ENCODE measurements at places on chromosomes 7 and 10. TPM values are rescaled to one million over a fixed set of nuclear protein-coding genes. Genes with fewer than 3 reads are reported as not detected.

DNA sequence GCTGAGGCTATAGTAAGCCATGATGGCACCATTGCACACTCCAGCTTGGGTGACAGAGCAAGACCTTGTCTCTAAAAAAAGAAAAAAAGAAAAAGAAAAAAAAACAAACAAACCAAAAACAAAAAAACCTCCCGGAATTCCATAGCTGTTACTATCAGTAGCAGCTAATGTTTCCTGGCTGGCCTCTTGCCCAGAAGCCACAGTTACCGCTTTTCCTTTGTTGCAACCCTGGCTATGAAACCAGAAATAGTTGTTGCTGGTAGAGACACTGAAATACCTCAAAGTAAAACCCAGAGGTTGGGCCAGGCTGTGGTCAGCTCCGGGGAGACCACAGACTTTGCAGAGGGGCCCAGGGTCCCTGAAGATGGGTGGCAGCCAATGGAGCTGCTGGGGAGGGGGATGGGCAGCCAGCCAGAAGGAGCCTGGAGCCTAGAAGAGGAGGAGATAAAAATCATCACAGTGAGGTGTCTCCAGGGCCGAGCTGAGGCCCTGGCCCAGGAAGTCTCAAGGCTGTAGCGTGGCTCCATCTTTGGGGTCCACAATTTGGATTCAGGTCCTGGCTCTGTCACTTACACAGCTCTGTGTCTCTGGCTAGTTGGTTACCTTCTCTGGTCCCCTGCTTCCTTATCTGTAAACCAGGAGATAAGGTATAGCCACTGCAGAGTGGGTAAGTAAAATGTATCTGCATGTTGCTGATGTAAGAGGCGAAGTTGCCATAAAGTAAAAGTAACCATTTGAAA lies 3.4 kb upstream of the CHST12 start:
- peak; percentile 58 for DNase-seq

DNA sequence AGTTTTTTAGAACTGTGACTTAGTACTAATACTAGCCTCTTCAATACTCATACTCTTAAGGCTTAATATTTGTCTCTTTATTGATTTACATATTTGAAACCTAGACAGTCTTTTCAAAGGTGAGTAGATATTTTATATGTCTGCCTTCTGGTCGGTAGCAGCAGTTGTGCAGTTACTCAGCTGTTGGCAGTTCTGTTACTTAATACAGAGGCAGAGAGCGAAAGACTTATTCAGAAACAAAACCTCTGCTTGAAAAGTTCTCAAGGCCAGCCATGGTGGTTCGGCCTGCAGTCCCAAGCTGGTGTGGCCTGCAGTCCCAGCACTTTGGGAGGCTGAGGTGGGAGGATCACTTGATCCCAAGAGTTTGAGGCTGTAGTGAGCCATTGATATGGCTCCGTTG lies 84.2 kb downstream of the AUTS2 start:
- DNase-seq: no peak

Gene KIAA1217
- 1.5 TPM for total RNA-seq

Gene MRLN
- not detected for total RNA-seq

- DNase-seq: no peak
These were observed 593.5 kb downstream of the NRG3 start for GRCh38 chr10:82468453-82468852.

DNA sequence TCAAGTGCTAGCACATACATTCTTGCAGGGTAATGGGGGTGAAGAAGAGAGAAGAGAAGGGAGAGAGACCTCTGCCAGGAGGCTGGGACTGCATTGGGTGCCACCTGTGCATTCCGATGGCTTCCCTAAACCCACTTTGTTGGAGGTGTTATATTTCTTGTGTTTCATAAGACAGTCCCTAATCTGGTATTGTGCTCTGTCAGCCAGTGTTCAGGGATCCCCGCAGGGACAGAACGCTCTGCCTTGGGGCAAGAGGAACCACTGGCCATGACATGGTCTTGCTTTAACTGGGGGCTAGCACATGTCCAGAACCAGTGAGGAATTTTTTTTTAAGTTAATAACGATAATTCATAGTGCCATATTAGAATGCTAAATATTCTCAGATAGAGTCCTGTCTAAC lies 365.2 kb upstream of the GALNT17 start:
- DNase-seq: no peak

Gene CTAGE4
- total RNA-seq: not detected
